ENCODE measurements at places on chromosomes 3 and 15. TPM values are rescaled to one million over a fixed set of nuclear protein-coding genes. Genes with fewer than 3 reads are reported as not detected.

DNA sequence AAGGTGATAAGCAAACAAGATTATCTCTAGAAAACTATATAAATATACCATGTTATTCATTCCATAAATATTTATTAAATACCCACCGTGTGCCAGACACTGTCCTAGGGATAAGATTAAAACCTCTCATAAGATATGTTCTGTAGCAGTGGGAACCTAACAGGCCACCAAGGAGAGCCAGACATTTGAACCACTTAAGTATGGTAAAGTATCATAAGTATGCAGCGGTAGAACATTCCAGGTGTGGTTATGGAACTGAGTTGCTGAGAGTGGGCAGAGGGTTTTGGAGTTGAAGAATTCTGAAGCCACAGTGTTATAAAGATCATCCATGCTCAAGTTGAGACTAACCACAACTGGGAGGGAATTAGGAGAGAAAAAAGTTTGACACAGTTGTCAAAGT lies 14.7 kb downstream of the FILIP1L start:
- DNase-seq: no peak

DNA sequence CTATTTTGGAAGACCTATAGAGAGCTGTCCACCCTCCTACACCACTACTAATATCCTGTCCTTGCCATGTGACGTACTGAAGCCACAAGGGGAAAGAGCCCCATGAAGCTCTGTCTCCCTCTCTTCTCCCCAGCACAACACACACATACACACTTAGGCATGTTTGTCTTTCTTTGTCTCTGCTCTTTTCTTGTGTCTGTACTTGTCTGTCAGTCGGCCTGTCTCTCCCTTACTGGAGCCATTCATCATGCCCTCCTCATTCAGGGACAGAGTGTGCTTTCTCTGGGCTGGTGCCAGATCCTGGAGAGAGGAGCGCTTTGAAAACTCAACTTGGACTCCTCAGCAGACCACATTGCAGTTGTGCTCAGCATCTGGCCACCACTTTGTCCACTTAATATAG lies 47.6 kb downstream of the PSMD6 start:
- no peak for DNase-seq

DNA sequence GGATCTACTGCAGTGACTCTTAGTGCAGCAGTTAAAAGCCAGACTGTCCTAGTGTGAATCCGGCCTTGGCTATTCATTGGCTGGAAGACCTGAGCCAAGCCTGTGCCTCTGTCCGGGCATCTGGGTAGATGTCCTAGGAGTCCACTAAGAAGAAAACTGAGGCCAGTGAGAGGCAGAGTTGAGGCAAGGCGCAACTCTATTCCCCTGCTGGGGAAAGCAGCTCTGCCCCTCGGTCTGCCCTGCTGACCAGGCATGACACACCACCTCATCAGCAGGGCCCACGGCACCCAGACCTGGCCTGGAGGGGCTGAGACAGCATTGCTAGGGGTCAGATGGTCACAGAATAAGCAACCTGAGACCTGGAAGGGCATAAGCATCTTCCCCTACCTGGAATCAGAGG lies 46.7 kb upstream of the ABHD2 start:
- DNase-seq: no peak

GRCh38 chr3:25469558-25469957 lies 41.5 kb downstream of the RARB start:
- DNase-seq: no peak

ST6GAL1 gene
- total RNA-seq: 35.0 TPM

- no peak for DNase-seq
Observed at GRCh38 chr3:104907507-104907906, 459.2 kb upstream of the ALCAM start.

IL16 gene
- total RNA-seq: 16.5 TPM

GRCh38 chr15:88994286-88994685 lies 81.1 kb upstream of the MFGE8 start:
- DNase-seq: no peak

DNA sequence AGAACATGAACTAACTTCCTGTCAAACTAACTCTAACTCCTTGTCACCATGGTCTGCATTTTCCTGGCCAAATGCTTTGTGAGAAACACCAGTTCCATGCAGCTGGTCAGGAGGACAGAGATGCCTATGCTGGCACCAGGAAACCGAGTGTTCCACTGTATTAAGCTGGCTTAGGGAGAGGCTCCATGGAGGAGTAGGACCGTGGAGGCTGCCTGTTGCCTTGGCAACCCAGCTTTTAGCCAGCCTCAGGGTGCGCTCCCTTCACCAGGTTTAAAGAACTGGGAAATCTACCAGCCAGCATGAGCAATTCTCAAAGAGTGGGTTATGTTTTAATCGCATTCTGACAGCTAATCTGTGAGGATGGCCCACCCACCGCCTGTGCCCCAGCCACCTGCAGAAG lies 394.1 kb downstream of the OCA2 start:
- DNase-seq: no peak

- no peak for DNase-seq
Observed at GRCh38 chr3:13574083-13574797, 25.3 kb downstream of the FBLN2 start.

DNA sequence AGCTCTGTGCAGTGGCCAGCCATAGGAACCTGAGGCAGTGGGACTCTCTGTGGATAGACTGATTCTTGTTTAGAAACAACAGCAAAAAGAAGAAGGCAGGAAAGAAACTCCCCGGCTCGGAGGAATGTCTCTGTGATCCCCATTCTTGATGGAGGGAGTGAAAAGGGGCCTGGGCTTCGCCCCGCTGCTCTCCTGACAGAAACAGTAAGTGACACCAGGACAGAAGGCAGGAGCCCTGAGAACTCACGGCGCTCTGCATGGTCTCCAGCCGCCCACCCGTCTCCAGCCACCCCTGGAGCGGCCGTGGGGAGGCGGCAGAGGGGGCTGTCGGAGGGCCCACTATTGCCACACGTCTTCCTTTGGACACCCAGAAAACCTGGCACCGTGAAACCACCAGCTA lies 35.7 kb upstream of the PARL start:
- no peak for DNase-seq

- no peak for DNase-seq
Observed at GRCh38 chr3:33083958-33084357, 13.0 kb downstream of the GLB1 start.

ZBTB38 gene
- total RNA-seq: 159 TPM

COMMD2 gene
- 27.5 TPM for total RNA-seq

GRCh38 chr3:39917065-39917773 lies 107.8 kb downstream of the MYRIP start:
- DNase-seq: no peak

- DNase-seq: no peak
Observed at GRCh38 chr3:15520185-15520584, 1.3 kb downstream of the COLQ start.

DNA sequence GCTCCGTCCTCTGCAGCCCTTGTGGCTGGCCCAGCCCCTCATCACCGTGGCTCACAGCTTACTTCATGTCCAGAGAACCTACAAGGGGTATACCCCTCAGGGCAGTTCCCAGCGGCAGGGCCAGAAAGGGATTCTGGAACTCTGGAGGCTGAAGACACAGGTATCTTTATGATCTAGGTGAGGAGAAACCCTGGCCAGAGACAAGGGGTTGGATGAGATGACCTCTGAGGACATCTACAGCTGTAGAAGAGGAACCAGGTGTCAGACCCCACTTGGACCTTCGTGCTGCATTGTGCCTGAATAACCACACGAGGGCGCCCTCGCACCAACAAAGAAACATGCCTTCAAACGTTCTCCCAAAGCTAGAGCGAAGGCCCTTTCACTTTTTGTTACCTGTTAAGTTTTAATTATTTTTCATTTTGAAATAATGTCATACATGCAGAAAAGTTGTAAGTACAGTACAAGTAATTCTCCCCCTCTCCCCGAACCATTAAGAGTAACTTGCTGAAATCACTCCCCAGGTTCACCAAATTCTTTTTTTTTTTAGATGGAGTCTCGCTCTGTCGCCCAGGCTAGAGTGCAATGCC lies 118.7 kb upstream of the SMAD3 start:
- peak; percentile 77 for DNase-seq

- no peak for DNase-seq
Observed at GRCh38 chr3:59992578-59992977, 942.8 kb upstream of the CFAP20DC start.

- peak; percentile 27 for DNase-seq
Observed at GRCh38 chr15:41695750-41696436, 35.7 kb downstream of the MGA start.

DCLK3 gene
- 0.12 TPM for total RNA-seq

DNA sequence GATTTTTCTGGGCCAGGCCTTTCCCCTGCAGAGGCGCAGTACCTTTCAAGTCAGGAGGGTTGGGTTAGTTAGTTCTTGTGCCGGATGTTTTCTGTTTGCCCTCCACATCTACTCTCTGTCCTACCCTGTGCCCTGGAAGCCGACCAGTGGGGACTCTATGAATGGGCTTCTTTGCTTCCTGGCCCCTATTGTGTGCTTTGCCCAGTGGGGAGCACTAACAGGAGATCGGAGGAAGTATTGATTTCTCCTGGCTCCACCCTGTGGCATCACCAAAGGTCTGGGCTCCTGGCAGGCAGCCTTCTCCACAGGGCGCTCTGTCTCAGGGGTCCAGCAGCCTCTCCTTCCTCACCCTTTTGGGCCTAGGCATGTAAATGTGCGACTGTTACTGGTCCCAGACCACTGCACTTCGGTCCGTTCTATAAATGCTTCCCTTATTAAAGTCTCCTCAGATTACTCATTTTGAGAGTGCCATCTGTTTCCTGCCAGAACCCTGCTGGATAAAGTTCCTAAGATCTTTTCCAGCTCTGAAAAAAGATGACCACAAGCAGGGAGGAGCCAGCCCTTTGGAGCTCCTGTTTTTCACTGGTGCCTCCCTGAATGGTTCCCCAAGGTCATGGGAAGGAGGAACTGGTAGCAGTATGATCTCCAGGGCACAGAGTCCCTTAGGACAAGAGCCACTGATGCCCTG lies 44.5 kb downstream of the CTDSPL start:
- peak; percentile 68 for DNase-seq

IVD gene
- total RNA-seq: 123 TPM

GRCh38 chr15:93852761-93853160 lies 378.6 kb upstream of the MCTP2 start:
- no peak for DNase-seq

DNA sequence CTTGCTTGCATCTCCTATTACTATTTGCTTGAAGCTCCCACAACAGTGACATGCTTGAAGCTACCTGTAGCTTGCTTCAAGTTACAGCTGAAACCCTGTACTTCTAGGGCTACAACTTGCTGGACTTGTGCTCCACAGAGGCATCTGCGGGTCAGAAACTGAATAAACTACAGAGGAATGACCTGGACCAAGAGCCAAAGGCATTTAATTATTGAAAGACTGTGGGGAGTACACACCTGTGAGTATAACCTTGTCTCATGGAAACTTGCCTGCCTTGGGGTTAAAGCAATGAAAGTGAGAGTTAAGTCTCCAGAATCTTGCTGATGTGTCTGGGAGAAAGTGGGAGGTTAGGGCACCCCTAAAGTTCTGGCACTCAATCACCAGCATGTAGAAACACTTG lies 69.8 kb downstream of the UMPS start:
- no peak for DNase-seq

- no peak for DNase-seq
Observed at GRCh38 chr15:79248183-79248582, 34.3 kb upstream of the ANKRD34C start.

- DNase-seq: no peak
Observed at GRCh38 chr3:170517242-170517945, 68.5 kb downstream of the SLC7A14 start.

DNA sequence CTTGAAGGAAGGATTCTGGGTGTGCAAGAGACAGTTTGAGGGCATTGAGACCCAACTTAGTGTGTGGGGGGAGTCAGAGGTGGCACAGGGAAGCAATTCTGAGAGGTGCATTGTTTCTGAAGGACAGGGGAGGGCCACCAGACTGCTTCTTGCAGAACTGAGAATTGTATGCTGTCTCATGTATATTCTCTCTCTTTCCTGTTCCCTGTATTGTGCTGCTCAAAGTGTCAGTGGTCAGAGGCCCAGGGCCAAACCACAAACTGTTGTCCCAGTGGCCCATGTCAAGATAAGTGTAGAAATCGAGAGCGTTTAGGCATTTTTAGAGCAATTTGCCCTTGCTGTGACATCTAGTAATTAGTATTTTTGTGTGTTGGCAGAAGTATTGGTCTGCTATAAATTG lies 567.1 kb downstream of the EDEM1 start:
- DNase-seq: peak; percentile 32

GRCh38 chr3:189982321-189982945 lies 138.3 kb downstream of the P3H2 start:
- no peak for DNase-seq

GRCh38 chr3:186596568-186597287 lies 16.1 kb upstream of the AHSG start:
- DNase-seq: no peak

SLC24A5 gene
- not detected for total RNA-seq

GRCh38 chr3:10976770-10977169 lies 15.8 kb upstream of the SLC6A1 start:
- DNase-seq: no peak

DNA sequence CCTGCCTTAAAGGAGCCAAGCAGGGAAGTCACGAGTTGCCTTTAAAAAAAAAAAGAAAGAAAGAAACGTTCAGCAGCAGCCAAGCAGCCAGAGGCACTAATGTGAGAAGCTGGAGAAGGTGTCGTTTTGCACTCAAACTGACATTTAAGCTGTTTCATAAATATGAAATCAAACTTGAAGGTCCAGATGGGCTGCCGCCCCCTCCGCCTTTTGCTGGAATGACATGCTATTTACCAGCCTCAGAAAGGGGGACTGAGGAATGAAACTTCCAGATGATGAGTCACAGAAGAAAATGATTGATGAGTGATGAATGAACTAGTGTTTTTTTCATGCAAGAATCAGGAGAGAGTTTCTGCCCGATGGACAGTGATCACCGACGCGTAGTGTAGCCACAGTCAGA lies 396.8 kb downstream of the IGSF11 start:
- no peak for DNase-seq

LRRC31 gene
- 2.9 TPM for total RNA-seq

- no peak for DNase-seq
Observed at GRCh38 chr3:180116203-180116602, 79.5 kb upstream of the PEX5L start.

DNA sequence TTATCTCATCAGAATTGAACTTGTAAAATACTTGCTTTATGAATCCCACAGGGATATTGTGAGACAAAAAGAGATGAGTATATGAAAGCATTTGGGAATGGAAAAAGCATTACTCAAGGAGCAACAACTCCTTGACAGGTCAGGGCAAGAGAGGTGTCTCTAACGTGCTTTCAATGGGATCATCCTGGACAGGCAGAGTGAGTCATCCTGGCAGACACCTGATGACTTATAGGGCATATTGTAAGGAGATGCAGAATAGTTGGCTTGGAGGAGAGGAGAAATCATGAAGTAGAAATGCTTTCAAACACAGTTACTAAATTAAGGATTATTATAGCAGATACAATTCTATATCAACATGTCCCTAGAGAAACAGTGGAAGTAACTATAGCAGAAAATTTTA lies 71.9 kb upstream of the THSD4 start:
- DNase-seq: no peak

DNA sequence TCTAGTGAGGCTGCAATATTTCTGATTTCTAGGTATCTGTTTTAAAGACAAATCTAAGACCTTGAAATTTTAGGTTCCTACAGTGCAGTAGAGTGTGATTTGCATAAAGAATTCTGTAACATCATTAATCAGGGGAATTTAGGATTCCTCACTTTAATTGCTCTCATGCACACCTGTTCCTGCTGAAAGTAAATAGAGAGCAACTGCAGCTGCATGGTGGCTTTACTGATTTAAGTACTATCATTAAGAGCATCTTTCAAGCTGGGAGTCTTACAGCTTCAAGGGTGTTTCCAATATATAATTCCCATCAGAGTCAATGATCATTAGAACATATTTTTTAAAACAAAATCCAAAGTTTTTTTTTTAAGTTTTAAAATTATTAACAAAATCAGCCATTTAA lies 36.0 kb upstream of the C3orf70 start:
- no peak for DNase-seq

Data from mucosa of gallbladder (tissue), 1 donor.